Activated naive CD4-positive, alpha-beta T cell treated with anti-CD3 and anti-CD28 coated beads for 36 hours (primary cell): ENCODE measurements at places on chromosomes 12 and 14. TPM values are rescaled to one million over a fixed set of nuclear protein-coding genes. Genes with fewer than 3 reads are reported as not detected.

The CELA1 gene
- 0.29 TPM for total RNA-seq

The SLCO1B1 gene
- not detected for total RNA-seq

The CMKLR1 gene
- not detected for total RNA-seq

The RNASE7 gene
- not detected for total RNA-seq

The LIN7A gene
- total RNA-seq: not detected

The TAS2R19 gene
- 0.77 TPM for total RNA-seq
